ENCODE measurements at places on chromosomes 7 and 10.

GRCh38 chr7:140653319-140654108 lies 12.9 kb upstream of the DENND2A start:
- no peak for DNase-seq

- DNase-seq: no peak
Observed at GRCh38 chr7:85001495-85002345, 185.1 kb downstream of the SEMA3D start.

GRCh38 chr7:4998910-4999309 lies 39.9 kb upstream of the MMD2 start:
- DNase-seq: no peak

- DNase-seq: no peak
Observed at GRCh38 chr10:26475386-26475785, 37.2 kb downstream of the APBB1IP start.

- DNase-seq: no peak
Observed at GRCh38 chr7:151185762-151186639, 1.0 kb downstream of the ASB10 start.

Measured in stimulated activated CD4-positive, alpha-beta T cell treated with anti-CD3 and anti-CD28 coated beads, Interleukin-4, amount 100 ng/mL, for 1 hour (primary cell).